ENCODE measurements at places on chromosomes 13 and 19. TPM values are rescaled to one million over a fixed set of nuclear protein-coding genes. Genes with fewer than 3 reads are reported as not detected.

CYSLTR2 gene
- polyA plus RNA-seq: 0.03 TPM

ZNF429 gene
- polyA plus RNA-seq: 6.3 TPM

GTPBP3 gene
- polyA plus RNA-seq: 5.4 TPM

PSG2 gene
- polyA plus RNA-seq: 2.1 TPM

ALOX5AP gene
- polyA plus RNA-seq: 0.25 TPM

ACP7 gene
- polyA plus RNA-seq: 0.02 TPM

GRCh38 chr13:70424428-70424827, 316.2 kb upstream of the KLHL1 start:
- DNase-seq: no peak

DNA sequence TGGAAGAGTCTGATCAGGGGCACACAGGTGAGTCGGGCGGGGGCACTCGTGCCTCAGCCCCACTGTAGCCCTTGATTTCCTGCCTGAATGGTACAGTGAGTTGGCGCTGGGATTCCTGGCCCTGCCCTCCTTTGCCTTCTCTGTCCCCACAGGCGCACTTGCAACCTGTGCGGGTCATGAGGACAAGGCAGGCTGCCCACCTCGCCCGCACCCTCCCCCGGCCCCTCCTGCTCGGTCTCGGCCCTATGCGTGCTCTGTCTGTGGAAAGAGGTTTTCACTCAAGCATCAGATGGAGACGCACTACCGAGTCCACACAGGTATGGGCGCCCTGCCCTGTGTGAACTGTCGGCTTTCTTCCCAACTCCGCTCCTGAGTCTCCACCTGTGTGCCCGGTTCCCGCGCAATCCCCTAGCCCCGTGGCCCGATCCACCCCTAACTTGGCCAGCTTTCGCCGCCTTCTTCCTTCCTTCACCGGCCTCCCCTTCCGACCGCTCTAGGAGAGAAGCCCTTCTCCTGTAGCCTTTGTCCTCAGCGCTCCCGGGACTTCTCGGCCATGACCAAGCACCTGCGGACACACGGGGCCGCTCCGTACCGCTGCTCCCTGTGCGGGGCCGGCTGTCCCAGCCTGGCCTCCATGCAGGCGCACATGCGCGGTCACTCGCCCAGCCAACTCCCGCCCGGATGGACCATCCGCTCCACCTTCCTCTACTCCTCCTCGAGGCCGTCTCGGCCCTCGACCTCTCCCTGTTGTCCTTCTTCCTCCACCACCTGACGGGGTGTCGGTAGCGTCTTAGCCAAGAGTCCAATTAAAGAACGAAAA, 1.6 kb upstream of the KMT2B start:
- DNase-seq: no peak

- no peak for DNase-seq
Measured at GRCh38 chr13:31725841-31726240, 13.5 kb upstream of the RXFP2 start.

DNA sequence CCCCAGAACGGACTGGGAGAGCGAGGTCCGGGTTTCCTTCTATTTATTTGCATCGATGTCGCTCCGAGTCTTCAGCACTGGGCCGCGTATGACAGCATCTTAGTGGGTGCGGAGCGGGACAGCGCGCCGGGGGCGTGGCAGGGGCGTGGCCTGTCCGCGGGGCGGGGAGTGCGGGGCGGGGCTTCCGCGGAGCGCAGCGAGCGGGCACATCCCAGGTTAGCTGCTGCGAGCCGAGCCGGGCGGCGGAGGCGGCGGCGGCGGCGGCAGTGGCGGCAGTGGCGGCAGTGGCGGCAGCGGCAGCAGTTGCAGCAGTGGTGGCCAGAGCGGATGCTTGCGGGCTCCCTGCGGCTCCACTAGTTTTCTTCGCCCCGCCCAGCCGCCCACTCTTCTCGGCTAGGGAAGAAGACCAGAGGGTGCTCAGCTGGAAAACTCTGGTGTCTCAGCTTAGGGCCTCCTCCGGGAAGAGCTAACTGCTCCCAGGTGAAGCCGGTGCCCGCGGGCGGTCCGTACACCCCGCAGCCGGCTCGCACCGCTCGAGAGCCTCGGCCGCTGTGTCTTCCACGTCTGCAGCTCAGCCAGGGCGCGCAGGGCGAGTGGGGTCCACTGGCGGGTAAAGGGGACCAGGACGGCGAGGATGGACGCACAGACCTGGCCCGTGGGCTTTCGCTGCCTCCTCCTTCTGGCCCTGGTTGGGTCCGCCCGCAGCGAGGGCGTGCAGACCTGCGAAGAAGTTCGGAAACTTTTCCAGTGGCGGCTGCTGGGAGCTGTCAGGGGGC, at the start of gene GPC5:
Gene GPC5, plus strand, starts transcription at position 209 of the 776 bp plus-strand sequence.
- DNase-seq: peak; percentile 54

DNA sequence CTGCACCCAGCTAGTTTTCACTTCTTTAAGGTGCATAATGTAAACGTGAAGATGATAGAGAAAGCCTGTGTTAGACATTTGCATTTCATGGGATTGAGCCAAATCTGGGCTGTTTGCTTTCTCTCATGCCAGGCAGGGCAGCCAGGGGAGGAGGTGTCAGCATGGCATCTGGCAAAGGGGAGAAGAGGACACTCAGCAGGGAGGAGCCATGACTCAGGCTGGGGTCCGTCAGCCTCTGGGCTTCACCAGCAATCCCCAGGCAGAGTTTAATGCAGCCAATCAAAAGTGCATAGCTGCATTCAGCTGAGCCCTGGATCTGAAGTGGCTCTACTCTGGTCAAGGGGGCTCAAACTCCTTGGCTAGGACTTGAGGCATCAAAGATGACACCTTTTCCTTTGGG, 23.5 kb downstream of the EBPL start:
- DNase-seq: no peak

GRCh38 chr13:102441085-102441484, 39.2 kb upstream of the FGF14 start:
- DNase-seq: no peak

DNA sequence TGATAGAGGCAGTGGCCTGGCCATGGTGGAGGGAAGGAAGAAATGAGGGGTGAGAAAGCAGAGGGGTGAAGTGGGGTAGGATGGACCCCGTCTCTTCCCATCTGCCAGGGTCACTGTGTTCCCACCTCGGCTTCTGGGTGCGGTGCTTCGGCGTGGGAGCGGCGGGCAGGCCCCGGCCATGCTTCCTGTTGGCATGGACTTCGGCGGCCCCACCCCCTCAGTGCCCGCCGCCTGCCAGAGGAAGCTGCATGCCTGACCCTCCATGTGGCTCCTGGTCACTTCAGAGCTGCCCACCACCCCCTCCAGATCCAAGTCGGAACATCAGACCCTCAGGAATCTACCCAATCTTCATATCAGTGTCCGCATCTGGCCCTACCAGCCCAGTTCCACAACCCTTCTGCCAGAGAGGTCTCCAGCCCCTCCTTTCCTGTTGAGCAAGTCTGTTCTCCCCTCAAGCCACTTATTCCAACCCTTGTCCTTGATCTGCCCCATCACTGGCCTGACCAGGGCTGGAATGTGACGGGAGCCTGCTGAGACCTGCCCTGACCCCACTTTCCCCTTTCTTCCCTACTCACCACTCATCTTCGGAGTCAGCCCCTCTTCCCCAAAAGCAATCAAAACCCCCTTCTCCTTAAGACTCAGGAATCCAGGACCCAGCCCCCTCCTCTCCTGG, 1.5 kb downstream of the KCNN4 start:
- DNase-seq: no peak

- DNase-seq: no peak
Measured at GRCh38 chr13:95628488-95628887, 16.0 kb downstream of the DZIP1 start.

DNA sequence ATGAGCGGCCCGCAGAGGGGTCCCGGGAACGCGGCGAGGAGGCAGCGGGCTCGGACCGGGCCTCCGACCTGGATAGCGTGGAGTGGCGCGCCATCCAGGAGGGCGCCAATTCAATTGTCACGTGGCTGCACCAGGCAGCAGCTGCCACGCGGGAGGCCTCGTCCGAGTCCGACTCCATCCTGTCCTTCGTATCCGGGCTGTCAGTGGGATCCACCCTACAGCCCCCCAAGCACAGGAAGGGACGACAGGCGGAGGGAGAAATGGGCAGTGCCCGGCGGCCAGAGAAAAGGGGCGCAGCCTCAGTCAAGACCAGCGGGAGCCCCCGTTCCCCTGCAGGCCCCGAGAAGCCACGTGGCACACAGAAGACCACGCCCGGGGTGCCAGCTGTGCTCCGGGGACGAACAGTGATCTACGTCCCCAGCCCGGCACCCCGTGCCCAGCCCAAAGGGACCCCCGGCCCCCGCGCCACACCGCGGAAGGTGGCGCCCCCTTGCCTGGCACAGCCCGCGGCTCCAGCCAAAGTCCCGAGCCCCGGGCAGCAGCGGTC, 10.7 kb downstream of the C19orf25 start:
- no peak for DNase-seq

DNA sequence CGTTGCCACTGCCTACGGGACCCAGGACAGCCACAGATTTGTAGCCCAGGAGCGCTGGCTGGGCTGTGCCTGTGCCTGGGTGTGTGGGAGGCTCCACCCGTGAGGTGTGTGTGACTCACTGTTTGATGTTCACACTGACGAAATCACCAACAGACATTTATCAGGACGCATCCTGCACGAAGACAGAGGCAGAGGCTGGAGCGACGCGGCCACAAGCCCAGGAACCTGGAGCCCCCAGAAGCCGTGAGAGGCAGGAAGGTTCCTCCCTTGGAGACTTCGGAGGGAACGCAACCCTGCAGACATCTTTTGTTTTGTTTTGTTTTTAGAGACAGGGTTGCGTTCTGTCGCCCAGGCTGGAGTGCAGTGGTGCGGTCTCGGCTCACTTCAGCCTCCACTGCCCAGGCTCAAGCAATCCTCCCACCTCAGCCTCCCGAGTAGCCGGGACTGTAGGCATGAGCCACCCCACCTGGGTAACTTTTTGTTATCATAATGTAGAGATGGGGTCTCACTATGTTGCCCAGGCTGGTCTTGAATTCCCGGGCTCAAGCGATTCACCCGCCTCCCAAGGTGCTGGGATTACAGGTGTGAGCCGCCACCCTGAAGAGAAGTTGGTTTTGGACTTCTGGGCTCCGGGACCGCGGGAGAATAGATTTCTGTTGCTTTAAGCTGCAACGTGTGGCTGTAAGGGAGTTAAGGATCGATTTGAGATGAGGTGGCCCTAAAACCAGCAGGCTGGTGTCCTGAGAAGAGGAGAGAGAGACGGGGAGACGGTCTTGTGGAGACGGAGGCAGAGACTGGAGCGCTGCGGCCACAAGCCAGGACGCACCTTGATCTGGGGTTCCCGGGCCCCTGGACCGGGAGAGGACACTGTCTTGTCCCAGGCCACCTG, 24.9 kb upstream of the WDR18 start:
- DNase-seq: peak; percentile 70

DNA sequence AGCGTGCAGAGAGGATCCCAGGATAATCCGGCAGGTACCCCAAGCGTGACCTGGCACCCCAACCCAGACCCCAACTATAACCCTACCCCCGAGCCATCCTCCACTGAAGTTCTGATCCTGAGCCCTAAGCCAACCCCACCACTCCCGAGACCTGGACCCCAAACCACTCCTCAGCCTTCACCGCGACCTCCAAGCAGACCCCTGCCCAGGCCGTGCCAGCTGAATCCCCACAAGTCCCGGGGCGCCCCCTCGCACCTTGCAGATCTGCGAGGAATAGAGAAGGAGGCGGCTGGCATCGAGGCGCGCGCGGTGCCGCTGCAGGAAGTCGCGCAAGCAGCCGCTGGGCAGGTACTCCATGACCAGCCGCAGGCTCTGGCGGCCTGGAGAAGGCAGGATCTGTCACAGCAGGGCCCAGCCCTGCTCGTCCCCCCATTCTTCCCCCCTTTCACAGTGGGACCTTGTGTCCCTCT, 10.1 kb upstream of the INSL3 start:
- no peak for DNase-seq

DNA sequence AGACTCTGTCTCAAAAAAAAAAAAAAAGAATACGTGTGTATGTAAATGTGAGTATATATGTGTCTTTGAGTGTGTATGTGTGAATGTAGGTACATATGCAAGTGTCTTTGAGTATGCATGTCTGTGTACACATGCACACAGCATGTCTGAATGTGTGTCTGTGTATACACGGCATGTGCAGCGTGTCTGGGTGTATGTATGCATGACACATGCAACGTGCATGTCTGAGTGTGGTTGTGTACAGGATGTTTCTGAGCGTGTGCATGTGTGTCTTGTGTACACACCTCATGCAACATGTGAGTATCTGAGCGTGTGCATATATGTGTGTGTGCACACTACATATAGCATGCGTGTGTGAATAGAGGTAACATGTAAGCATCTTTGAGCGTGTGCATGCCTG, 20.8 kb downstream of the FBN3 start:
- no peak for DNase-seq

DNA sequence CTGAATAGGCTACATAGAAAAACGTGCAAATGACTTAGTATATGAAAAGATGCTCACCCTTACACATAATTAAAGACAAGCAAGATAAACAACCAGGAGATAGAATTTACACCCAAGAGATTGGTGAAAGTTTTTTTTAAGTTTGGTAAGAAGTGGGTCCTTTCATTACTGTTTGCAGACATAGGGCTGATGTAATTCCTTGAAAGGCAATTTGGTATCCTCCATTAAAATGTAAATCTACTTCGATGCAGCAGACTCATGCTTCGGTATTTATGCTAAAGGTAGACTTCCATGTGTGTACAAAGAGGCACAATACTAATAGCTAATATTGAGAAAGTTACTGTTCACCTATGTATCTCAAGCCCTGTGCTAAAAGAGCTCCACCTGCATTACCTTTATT, 33.5 kb downstream of the CNMD start:
- no peak for DNase-seq

DNA sequence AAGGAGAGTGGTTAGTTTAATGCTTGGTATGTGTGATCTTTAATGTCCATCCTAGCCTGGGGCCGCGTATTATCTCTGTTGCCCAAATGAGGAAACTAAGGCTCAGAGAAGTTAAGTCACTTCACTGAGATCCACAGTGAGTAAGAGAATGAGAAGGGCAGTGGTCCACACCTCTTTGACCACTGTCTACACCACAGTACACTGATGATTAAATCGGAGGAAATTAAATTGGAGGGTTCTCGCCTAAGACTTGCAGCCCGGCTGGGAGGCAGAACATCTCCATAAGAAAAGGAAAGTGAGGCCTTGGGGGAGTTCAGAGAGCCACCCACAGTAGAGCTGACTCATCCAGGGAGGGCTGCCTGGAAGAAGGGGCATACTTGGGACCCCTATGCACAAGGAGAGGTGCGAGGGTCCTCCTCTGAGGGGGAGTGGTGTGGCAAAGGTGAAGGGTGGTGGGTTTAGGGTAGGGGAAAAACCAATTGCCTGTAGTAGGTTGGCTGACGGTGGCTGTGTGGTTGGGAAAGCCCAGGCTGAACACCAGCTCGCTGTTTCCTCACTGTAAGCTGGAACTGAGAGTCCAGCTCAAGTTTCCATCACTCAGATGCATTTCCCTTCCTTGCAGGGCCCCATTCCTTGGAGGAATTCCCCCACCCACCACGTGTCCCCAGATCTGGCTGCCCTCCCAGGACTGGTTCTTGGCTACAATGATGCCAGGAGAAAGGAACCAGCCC, 15.0 kb upstream of the DHRS12 start:
- DNase-seq: peak; percentile 40

DNA sequence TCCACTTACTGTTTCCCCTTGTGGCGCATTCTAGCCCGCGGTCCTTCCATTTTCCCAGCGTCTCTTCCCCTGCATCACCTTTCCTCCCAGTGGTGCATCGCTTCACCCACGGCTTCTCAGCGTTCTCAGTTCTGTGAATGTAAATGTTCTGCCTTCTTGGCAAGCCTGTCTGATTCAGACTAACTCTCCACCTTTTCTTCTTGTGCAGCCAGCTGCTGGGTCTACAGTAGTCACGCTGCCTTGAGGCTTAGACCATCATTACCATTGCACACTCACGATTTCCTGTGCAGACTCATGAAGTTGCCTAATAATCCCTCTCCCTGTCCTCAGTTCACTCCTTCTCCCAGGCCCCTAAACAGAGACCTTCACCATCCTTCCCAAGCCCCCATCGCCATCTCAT, 75.0 kb downstream of the DHRS12 start:
- peak; percentile 82 for DNase-seq

GRCh38 chr19:43534816-43535761, 2.1 kb downstream of the ZNF575 start:
- peak; percentile 61 for DNase-seq

Data from fibroblast of lung (primary cell).